ENCODE measurements at places on chromosomes 13 and 19.

GRCh38 chr19:17681505-17682125 lies 6.5 kb downstream of the UNC13A start:
- peak; percentile 60 for DNase-seq

DNA sequence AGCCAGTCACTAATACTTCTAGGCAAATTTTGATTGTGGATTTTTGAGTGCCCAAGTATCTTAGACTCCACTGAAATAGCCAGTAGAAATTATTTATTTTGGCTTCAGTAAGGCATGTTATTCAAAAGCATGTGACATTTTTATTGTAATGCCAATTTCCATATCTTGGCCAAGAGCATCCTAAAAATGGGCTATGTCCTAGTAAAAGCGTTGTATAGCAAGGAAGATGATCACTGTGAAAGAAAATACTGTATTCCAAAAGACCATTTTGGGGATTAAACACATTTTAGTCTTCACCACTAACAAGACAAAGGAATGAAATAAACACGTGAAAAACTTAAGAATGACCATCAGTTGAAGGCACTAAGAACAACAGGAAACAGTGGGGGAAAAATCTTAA lies 149.1 kb downstream of the NUFIP1 start:
- no peak for DNase-seq

GRCh38 chr19:13212759-13213330 lies 62.6 kb downstream of the IER2 start:
- peak; percentile 75 for DNase-seq

DNA sequence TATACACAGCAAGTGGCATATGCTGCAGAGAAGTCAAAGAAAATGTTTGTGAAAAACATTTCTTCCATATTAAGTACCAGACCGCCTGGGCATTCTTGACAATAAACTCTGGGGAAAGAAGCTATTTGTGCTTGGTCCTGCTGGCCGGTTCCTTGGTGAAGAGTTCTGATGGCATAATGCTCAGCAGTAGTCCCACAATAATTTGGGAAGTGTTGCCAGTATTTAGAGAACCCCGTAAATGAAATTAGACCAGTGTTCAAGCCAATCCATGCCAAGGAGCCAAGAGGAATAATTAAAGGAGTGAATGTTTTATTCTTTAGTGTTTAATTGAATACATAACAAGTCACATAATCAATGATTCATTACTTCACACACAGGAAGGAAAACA lies 6.3 kb downstream of the KCTD12 start:
- no peak for DNase-seq

- DNase-seq: no peak
Measured at GRCh38 chr13:99282264-99283231, 24.4 kb upstream of the GPR18 start.

GRCh38 chr13:29535663-29536655 lies 59.5 kb downstream of the SLC7A1 start:
- no peak for DNase-seq

GRCh38 chr19:28363254-28363653 lies 849.7 kb downstream of the UQCRFS1 start:
- DNase-seq: no peak

- no peak for DNase-seq
Measured at GRCh38 chr19:46862503-46862834, 1.7 kb downstream of the ARHGAP35 start.

GRCh38 chr13:72530471-72530870 lies 197.0 kb downstream of the MZT1 start:
- DNase-seq: no peak

GRCh38 chr19:3025549-3025886 lies 3.6 kb downstream of the TLE2 start:
- no peak for DNase-seq

DNA sequence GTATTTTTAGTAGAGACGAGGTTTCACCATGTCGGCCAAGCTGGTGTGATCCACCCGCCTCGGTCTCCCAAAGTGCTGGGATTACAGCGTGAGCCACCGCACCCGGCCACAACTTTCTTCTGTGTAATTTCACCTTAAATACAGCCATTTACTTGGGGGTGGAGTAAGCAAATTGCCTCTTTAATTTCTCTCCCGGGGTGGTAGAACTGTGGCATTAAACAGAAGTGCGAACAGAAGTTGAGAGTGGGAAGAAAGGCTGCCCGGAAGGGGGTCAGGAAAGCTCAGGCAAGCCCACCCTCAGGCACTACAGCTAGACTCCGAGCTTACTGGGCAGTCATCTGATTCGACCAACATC lies 475 bp upstream of the DNAJC15 start:
- DNase-seq: no peak

DNA sequence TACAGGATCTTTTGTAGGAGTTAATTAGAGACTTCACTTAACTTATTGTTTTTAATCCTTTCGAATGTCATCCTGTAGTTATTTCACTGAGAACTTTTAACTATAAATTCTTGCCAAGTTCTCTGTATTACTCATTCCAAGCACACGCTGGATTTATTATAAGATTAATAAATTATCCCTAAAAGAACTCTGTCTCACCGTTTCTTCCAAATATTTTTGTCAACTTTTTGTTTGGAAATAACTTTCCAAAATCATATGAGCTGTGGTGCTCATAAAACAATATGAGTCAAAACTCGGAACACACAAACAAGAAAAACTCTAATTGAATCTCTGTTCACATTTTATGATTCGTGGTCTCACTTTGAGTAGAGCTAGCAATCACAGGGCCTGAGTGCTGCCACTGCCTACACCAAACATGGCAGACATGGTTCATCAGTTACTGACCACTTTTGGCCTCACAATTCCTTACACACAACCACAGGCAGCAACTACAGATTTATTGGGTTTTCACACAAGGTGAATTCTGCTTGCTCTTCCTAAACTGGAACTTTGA lies 412.0 kb downstream of the FGF14 start:
- no peak for DNase-seq

DNA sequence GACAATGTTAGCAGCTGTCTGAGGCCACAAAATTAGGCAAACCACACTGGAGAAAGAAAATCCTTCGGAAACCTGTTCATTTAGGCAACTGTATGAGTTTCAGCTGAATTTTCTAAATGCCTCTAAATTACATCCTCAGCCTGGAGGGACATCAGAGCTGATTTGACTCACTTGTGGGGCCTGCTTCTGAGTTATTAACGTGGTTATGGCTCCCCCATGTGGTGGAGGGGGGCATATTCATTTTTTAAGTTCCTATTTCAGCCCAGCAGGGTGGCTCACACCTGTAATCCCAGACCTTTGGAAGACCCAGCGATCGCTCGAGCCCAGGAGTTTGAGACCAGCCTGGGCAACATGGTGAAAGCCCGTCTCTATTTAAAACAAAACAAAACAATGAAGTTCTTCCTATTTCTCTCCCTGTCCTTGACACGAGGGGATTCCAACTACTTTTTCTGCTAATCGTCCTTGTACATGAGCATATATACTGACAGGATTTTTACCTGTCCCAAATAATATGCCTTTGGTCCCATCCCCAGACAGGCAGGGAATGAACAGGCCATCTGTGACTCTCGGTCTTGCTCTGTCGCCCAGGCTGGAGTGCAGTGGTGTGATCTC lies 31.5 kb upstream of the HIF3A start:
- DNase-seq: peak; percentile 79

DNA sequence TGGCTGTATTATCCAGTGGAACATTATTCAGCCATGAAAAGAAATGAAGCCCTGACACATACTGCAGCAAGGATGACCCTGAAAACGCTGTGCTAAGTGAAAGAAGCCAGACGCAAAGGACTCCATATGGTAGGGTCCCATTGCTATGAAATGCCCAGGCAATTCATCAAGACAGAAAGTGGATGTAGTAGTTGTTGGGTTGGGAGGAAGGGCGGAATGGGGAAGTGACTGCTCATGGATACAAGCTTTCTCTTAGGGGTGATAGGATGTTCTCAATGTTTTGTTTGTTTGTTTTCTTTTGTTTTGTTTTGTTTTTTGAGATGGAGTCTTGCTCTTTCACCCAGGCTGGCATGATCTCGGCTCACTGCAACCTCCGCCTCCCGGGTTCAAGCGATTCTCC lies 11.1 kb upstream of the CEACAM16 start:
- DNase-seq: no peak

DNA sequence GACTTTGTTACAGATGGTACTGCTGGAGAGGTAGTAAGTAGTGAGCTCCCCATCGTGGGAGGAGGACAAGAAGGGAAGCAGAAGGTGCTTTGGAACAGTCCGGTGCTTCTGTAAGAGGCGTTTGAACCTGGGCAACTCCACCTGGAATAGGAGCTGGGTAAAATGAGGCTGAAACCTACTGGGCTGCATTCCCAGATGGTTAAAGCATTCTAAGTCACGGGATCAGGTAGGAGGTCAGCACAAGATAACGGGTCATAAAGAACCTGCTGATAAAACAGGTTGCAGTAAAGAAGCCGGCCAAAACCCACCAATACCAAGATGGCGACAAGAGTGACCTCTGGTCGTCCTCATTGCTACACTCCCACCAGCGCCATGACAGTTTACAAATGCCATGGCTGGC lies 5.1 kb downstream of the ANKLE1 start:
- DNase-seq: no peak

DNA sequence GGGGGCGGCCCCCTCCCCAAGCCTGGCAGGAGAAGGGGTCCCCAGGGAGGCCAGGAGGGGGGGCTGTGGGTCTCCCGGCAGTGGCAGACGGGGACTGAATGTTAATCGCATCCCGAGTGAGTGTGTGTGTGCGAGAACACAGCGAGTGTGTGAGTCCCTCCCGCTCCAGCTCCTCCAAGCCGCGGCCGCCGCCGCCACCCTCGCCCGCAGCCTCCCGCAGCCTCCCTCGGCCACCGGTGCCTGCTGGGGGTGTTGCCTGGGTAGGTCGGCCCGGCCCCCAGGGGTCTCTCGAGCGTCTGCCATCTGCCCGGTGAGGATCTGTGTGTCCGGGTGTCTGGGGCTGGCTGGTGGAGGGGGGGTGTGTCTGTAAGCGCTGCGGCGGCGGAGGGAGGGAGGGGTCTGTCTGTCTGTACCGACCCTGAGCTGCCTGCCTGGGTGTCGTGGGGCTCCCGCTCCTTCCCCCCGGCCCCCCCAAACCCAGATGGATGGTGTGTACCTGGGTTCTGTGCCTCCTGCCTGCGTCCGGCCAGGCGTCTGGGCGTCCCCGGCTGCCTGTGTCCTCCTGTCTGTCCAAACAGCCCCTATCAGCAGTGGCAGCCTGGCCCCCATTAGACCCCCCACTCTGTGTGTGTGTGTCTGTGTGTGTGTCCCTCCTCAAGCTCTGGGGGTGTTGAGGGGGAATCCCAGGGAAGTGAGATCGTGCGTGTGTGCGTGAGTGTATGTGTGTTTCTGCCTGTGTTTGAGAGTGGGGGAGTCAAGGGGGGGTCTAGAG lies at the start of gene GRIN2D:
Gene GRIN2D (plus strand): TSS at position 110 of the 772 bp plus-strand sequence. CDS start 4,725 bp downstream, outside the sequence.
- no peak for DNase-seq

DNA sequence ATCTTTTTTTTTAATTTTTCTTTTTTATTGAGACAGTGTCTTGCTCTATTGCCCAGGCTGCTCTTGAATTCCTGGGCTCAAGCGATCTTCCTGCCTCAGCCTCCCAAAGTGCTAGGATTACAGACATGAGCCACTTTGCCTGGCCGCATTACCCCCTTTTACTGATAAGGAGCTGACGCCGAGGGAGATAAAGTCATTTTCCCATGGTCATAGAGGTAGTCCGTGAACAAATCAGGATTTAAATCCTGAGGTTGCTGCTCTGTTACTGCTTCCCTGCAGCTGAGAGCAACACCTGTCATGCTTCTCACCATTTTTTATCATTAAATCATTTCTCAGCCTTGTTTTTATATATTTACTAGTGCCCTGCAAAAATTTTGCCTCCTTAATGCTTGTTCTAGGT lies 7.4 kb downstream of the CYSLTR2 start:
- DNase-seq: no peak

GRCh38 chr13:112806739-112807652 lies 117.2 kb downstream of the ATP11A start:
- no peak for DNase-seq

DNA sequence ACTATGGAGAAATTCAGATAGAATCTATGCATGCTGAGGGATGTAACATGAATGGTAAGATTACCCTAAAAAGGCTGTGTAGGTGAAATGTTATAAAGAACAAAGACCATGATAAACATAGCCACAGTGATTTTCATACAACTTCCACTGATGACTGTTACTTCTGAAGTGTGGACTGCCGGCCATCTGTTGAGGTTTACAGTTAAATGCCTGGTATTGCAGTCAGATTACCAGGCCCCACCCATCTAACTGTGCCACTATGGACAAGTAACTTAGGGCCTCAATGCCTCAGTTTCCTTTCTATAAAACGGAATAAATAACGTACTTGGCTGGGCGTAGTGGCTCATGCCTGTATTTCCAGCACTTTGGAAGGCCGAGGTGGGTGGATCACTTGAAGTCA lies 395.6 kb downstream of the KLF12 start:
- DNase-seq: no peak

DNA sequence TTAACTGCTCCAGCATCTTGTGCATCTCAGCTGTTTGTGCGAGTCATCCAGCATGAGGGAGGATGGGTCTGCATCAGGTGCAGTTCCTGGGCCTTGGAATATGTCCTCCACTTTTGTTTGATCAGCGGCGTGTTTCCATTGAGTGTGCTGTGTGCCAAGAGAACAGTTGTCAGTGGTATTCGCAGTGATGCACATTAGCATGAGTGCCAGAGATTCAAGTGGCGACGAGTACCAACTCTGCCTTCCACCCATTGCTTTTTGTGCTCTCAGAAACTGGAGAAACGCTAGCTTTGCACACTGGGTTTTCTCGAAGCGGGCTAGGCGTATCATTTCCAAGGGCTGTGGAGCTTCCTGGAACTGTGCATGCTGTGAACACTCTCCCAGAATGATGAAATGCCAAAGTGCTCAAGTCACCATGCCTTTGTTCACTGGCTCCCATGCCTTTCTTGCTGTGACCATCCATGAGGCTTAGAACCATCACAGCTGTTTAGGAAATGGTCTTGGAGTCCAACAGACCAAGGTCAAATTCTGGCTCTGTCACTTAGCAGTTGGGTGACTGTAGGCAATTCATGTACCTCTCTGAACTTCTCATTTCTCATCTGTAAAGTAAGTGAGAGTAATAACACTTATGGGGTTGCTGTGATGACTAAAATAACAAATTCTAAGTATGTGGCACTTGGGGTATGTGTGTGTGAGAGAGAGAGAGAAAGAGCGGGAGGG lies 18.4 kb downstream of the LRCH1 start:
- no peak for DNase-seq

DNA sequence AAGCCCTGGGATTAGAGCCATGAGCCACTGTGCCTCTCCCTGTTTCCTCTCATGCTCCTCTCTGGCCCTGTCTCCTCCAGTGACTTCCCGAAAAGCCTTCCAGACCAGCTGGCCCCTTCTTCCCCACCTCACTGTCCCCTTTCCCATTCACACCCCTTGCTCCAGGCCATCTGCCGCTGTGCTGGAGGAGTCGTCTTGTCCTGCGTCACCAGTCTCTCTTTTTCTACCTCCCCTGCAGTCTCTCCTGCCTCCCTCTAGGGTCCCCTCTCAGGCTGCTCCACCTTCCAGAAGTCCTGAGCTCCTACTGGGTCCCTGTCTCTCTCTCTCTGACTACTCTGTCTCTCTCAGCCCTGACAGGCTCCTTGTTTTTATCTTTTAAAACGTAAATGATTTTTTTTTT lies 5.3 kb upstream of the FFAR1 start:
- DNase-seq: no peak

All from T47D (cell line).